ENCODE measurements at places on chromosomes 1 and 21. TPM values are rescaled to one million over a fixed set of nuclear protein-coding genes. Genes with fewer than 3 reads are reported as not detected.

Gene CCDC27
- not detected for total RNA-seq

DNA sequence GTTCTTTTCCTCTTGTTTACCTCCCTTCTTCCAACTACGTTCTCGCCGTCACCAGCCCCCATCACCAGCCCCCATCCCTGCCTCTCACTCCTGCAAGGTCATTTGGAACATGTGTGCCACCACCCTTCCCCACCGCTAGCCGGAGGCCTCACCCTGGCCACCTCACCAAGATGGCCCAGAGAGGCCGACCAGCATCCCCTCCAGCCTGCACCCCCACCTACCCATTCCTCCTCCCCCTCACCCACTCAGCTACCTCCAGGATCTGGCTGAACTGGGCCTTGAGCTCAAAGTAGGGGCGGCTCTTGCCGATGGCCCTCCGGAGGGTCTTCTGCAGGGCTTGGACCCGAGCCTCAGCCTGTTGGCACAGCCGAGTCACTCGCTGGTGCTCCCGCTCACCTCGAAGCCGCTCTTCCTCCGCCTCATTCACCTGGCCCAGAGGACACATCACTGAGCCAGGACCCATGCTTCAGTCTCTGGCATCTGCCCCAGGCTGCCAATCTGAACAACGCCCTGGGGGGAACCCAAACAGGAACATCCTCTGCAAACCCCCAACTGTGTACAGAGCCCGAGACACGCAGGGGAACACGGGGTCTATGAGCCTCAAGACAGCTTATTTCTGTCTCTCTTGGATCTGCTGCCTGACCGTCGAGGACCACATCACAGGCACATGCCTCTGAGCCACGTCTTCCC is 12.8 kb downstream of the SH3BP5L start:
- DNase-seq, result no peak

- peak; percentile 68 for DNase-seq
These were observed 1.2 kb downstream of the TEKT2 start for GRCh38 chr1:36085126-36085525.

- no peak for DNase-seq
These were observed 373.9 kb upstream of the SPAG17 start for GRCh38 chr1:118558933-118559332.

GRCh38 chr1:38789498-38790169 is 69.9 kb downstream of the RRAGC start:
- DNase-seq, result no peak

Gene SPRR2A
- not detected for total RNA-seq

DNA sequence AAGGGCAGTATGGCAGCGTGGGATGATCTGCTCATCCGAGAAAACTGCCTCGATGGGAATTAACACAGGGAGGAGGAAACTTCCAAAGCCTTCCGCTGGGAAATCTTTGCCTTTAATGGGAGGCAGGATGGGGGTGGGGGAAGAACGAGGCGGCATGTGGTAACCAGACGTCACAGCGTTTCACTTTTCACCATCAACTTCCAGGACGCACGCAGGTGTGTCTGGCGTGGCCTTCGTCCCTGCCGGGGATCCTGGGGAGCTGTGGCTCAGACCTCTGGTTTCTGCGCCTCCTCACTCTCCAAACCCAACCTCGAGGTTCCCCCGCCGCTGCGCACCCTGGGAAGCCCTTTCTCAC is 282 bp downstream of the RSPH1 start:
- DNase-seq, result peak; percentile 80

Gene SRSF10
- total RNA-seq, result 87.0 TPM

DNA sequence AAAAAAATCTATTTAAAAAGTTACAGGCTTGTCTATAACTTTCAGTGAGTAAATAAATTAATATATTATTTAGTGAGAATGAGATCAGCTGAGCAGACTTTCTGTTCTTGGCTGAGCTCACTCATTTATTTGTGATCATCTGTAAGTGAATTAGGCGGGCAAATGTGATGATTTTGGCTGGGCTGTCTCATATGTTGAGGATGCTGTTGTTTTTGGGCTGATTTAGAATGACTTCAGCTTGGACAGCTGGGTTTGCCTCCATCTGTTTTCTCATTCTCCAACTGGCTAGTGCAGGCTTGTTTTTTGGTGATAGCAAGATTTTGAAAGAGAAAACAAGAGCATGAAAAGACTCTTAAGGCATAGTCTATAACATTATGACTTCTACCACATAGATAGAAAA is 475.8 kb upstream of the OLFM3 start:
- DNase-seq, result no peak

Gene ETS2
- total RNA-seq, result 18.8 TPM

Gene IFNLR1
- total RNA-seq, result not detected

Gene B3GALT2
- total RNA-seq, result 32.1 TPM

- DNase-seq, result no peak
These were observed 50.9 kb downstream of the DISP1 start for GRCh38 chr1:222865718-222866117.

Gene LRRC39
- total RNA-seq, result 0.60 TPM

Measured in osteocyte (in vitro differentiated cells).